ENCODE measurements at places on chromosomes 5 and 9. TPM values are rescaled to one million over a fixed set of nuclear protein-coding genes. Genes with fewer than 3 reads are reported as not detected.
A peak's percentile ranks its signal among the peaks of the same experiment; 100 is the strongest.

DNA sequence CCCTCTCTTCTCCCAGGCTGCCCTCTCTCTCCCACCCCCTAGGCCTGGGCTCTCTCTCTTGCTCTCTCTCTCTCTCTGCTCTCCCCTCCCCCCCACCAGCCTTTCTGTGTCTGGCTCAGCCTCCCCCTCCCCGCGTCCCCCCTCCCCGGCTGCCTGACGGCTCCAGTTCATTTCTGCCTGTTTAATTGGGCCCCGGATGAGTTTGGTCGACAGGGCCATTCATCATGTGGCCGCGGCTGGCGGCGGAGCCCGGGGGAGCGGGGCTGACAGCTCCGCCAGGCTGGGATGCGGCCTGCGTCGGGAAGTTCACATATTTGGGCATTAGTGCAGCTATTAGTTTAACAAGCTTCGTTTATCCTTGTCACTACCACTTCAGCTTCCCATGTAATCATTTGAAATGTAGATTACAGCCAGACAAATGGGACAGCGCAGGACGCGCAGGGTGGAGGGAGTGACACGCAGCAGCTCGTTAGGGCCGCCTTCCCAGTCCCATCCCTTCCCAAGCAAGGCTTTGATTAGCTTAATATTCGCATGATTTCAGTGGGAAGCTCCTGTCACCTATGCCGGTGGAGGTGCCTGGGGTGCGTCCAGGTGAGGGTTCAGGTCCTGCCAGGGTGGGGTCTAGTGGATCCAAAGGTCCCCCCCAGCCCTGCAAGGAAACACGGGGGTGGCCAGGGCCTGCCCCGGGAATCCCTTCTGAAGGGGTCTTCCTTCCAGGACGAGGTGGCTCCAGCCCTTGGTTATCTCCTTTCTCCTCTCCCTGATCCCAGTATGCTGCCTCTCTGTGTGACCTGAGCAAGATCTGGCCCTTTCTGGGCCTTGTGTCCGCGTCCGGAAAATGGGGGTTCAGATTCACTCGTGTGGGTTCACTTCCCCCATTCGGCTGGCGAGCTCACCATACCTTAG, 214.8 kb downstream of the PAX5 start:
- DNase-seq: no peak

OR1Q1 gene
- not detected for total RNA-seq

DNA sequence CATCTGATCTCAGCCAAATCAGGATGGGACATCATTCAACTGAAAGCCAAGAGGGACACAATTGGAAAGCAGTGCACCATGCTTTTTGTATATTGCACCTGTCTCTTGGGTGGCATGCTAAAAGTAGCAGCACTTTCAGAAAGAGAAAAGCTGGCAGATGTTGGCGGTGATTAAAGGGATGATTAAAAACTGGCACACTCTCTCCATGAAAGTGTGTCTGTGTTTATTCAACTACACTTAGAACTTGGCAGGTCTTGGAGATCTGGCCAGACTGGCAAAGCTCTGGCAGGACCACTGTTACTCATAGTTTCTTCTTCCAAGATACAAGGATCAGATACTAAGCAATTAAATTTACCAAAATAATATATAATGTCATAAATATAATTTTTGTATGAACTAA, 112.9 kb upstream of the ELAVL2 start:
- no peak for DNase-seq

CTXN3 gene
- total RNA-seq: not detected

GRCh38 chr9:131826966-131827525, 87.2 kb upstream of the RAPGEF1 start:
- peak; percentile 73 for DNase-seq

PGGT1B gene
- total RNA-seq: 53.9 TPM

GRCh38 chr9:130715270-130715669, 21.7 kb downstream of the EXOSC2 start:
- DNase-seq: no peak

GRCh38 chr5:132099076-132099748, 25.6 kb downstream of the CSF2 start:
- DNase-seq: no peak

FBLL1 gene
- total RNA-seq: not detected

- no peak for DNase-seq
Observed at GRCh38 chr5:55864606-55865541, 13.7 kb downstream of the IL31RA start.

DNA sequence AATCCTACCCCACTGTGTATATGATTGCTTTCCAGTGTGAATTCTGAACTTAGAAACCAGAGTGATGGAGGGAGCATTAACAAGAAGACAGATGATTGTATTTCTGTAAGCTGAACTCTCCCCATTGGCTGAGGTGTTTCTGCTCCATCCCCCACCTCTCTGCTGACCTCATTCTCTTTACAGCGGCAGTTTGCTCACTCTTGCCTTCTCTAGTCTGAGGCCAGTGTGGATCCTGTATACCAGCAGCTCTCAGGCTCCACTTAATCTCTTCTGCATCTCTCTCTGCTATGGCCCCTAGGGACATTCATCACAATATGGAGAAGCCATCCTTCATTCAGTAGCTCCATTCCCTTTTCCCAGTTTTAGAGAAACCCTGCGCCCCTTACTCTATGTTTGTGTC, 358.8 kb downstream of the MAN2A1 start:
- DNase-seq: no peak

SLCO6A1 gene
- total RNA-seq: not detected

KCNT1 gene
- total RNA-seq: not detected

DNA sequence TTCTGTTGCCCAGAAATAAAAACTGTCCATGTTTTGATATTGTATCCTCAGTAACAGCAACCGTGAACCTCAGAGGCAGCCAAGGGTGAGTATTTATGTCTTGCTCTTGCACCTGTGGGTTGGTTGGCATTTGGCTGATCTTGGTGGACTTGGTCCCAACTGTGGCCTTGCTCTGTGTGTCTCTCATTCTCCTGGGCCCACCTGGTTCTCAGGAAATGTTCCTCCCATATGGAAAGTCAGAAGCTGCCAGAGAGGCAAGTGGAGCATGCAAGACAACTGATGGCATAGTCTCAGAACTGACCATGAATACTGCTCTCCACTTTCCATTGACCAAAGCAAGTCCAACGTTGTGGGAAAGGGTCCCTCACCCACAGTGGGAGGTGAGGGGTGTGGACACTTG, 13.6 kb upstream of the NINJ1 start:
- DNase-seq: no peak

DNA sequence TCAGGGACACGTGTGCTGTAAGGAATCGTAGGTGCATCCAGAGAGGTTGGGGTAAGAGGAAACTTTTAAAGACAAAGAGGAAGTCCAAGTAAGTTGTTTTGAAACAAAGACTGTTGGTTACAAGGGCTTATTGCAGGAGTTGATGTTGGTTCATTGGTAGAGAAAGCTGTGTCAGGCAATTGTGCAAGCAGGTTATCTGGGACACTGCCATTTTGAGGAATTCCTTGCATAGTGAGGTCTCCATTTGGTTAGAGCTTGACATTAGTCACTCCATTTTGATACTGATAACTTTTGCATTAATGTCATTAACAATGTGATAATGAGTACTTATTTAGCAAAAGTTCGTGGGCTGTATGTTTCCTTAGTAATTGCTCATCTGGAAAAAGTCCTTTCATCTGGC, 24.9 kb downstream of the CNOT6 start:
- no peak for DNase-seq

CORO2A gene
- 21.4 TPM for total RNA-seq

GRCh38 chr5:65020492-65020891, 251.8 kb downstream of the CWC27 start:
- peak; percentile 64 for DNase-seq

NDST1 gene
- 128 TPM for total RNA-seq

DNA sequence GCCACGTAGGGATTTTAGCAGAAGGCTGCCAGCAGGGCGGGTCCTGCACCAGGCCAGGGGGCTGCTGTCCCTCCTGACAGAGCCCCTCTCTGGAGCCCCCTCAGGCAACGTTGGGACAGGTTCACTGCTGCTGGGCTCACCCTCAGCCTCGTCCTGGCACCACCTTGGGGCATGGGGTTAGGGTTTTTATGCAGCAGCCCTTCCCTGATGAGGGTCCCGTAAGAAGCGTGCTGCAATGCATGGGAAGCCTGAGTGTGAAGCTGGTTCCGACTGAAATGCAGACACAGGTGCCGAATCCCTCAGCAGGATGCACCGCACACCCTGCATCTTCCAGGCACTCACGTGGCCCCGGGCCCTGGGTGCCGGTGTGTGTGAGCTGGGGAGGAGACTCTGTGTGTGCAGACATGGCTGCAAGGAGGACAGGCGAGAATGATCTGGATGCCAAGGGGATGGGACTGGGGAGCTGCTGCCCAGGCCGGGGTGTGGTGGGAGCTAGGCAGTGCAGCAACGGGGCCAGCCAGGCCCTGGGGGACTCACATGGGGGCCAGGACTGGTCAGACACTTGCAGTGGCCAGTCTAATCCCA, 27.1 kb downstream of the ZDHHC11B start:
- no peak for DNase-seq

DNA sequence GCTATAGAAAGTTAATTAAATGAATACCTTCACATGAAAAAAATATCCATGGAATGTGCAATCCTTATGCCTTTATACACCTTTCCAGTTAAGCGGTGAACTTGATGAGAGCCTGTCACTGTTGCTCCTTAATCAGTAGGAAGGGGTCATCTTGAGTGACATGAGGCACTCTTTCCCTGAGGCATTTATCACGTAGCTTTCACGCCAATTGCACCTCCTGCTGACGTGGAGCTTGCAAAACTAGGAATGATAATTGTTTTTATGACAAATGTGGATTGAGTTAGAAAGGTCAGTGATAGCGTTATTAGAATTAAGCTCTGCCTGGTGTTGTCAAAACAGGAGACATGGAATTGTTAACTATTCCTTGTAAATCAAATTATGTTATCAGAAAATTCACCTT, 79.7 kb downstream of the SLF1 start:
- DNase-seq: no peak

GRCh38 chr5:491119-491855, 33.0 kb downstream of the SLC9A3 start:
- no peak for DNase-seq

- no peak for DNase-seq
Observed at GRCh38 chr9:117365438-117365837, 49.4 kb downstream of the ASTN2 start.

DNA sequence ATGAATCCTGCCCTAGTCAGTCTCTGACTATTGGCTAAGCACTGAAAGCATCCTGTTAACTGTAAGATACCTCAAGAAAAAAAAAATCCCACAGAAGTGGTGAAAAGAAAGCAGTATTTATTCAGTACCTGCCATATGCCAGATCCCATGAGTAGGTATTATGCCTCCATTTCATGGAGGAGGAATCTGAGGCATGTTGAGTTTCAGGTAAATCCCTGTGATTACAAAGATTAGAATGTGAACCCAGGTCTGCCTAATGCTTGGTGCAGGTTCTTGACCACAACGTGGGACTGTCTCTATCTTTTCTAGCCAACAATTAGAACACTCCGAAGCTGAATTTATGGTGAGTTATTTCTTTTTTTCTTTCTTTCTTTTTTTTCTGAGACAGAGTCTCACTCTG, 30.9 kb downstream of the SH3RF2 start:
- peak; percentile 33 for DNase-seq

- peak; percentile 53 for DNase-seq
Observed at GRCh38 chr5:157540707-157541446, 34.7 kb downstream of the ADAM19 start.

DNA sequence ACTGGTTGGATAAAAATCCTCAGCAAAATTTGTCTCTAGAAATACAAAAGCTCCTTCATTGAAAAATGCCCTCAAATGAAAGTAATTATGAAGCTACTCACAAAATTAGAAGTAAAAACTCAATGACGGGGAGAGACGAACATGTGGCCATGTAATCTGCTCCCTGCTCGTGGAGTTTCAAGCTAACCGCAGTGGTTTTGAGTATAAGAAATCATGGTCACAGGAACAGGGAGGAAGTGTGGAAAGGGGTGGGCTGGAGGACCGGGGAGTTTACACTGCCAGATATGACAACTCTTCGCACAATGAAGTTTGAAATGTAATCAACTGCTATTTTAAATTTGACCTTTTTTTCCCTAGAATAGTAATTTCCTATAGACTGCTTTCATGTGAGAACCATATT, 765.4 kb upstream of the DMAC1 start:
- no peak for DNase-seq

DNA sequence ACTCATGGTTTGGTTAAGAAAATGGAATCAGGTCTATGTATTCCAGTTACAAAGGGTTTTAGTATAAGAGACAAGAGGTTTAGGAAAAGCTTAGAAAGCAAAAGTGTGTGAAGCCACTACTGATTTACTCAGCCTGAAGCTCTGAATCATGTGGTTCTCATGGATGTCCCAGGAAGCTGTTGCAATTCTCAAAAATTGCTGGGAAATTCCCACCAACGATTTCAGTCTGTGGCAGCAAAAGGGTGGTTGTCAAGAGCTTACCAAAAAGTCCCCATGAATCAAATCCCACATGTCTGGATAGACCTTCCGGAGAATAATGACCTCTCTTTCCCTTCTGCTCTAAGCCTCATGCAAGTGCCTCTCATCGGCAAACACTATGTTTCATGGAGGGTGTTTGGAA, 929.9 kb downstream of the TLE4 start:
- DNase-seq: peak; percentile 49

- no peak for DNase-seq
Observed at GRCh38 chr9:37201581-37201980, 81.2 kb downstream of the ZCCHC7 start.

GRCh38 chr5:96717874-96718273, 55.7 kb downstream of the CAST start:
- peak; percentile 76 for DNase-seq

- no peak for DNase-seq
Observed at GRCh38 chr9:91332546-91333231, 29.0 kb downstream of the AUH start.

All from mammary epithelial cell (primary cell).